Iris pigment epithelial cell (primary cell): ENCODE measurements at places on chromosomes 13 and 19.

GRCh38 chr13:97386801-97387484 lies 47.0 kb upstream of the RAP2A start:
- no peak for DNase-seq

GRCh38 chr13:80957019-80957655 lies 616.2 kb upstream of the SPRY2 start:
- no peak for DNase-seq

GRCh38 chr19:9995084-9995483 lies 15.2 kb downstream of the COL5A3 start:
- no peak for DNase-seq

DNA sequence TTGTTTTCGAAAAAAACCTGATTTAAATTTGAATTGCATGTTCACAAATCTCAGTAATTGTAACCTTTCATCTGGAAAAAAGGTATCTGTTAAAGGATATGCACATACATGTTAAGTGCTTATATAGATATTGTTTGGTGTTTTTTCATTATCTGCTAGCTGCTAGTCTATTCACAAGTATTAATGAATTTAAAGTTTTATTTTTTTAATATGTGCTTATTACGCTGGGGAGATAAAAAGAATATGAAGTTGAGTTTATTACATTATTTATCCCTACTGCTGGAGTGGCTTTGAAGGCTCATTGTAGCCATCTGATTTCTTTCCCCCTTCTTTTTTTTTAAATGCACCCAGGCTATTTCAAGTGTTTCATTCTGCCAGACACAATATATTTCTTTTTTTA lies 3.9 kb upstream of the MAB21L1 start:
- DNase-seq = no peak

DNA sequence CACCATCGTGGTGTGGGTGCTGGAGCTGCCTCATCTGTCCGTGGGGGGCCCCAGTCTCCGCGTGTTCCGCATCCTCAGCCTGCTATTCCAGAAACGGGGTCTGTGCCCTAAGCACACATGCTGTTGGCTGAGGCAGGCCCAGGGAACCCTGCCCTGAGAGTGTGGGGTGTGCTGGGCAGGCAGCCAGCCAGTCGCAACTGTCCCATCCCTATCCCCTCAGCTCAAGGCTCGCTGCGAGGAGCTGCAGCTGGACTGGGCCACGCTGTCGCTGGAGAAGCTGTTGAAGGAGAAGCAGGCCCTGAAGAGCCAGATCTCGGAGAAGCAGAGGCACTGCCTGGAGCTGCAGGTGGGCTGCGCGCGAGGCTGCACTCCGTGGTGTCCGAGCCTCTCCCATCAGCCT lies 21.9 kb downstream of the PLEKHJ1 start:
- no peak for DNase-seq

DNA sequence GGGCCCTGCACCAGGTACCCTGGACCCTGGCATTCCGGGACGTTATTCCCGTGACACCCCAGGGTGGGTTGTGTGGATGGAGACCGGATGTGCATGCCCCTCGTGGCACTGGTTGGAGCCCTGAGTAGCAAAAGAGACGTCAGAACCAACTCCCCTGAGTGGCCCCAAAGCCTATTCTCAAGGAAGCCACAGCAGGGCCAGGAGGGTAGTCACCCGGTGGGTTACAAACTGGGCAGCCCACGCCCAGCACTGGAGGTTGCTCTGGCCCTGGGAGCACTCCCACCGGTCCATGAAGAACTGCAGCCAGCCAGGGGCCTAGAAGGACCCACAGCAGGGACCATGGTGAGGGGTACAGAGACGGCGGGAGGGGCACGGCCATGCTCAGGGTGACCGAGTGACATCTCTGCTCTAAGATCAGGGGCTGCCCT lies 7.5 kb downstream of the KLF16 start:
- DNase-seq = no peak

DNA sequence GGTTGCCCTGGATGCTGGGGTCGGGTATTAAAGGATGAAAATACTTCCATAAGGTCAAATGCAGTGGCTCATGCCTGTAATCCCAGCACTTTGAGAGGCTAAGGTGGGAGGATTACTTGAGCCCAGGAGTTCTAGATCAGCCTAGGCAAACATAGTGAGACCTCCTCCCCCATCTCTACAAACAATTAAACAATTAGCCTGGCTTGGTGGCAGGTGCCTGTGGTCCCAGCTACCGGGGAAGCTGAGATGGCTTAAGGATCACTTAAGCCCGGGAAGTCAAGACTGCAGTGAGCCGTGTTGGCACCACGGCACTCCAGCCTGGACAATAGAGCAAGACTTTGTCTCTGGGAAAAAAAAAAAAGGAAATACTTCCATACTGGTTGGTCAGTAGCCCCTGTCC lies 1.5 kb downstream of the KLK11 start:
- no peak for DNase-seq

GRCh38 chr13:79393564-79394249 lies 12.3 kb downstream of the RBM26 start:
- peak; percentile 58 for DNase-seq

DNA sequence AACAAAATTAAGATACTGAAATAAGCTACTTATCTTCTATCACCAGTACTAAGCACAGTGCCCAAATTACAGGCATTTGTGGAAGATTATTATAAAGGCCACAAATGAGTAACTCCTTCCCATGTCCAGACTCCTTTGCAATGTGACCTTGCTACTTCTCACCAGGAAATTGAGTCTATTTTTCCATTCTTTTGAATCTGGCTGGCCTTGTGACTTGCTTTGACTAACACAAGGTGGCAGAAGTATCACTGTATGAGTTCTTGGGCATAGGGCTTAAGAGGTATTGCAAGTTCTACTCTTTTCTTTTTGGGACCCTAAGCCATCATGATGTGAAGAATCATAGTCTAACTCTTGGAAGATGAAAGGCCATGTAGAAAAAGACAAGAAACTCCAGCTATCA lies 49.9 kb downstream of the UGGT2 start:
- peak; percentile 38 for DNase-seq

DNA sequence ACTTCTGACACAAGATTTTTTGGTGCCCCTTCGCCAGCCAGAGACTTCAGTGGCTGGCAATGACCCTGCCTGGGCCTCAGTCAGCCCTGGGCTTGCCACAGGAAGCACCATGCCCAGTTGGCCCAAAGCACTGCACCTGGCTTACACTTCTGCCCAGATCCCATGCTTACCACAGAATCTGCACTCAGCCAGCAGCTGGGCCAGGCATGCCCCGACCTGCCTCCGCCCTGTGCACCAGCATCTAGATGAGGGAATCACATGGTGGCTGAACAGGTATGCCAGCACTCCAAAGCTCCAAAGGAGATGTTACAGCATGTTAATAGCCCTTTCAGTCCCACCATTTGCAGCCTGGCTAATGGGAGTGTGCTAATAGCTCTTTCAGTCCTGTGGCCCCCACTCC lies 690.9 kb downstream of the SLITRK6 start:
- DNase-seq = no peak

- no peak for DNase-seq
Observed at GRCh38 chr13:111286162-111286561, 34.3 kb upstream of the TEX29 start.

DNA sequence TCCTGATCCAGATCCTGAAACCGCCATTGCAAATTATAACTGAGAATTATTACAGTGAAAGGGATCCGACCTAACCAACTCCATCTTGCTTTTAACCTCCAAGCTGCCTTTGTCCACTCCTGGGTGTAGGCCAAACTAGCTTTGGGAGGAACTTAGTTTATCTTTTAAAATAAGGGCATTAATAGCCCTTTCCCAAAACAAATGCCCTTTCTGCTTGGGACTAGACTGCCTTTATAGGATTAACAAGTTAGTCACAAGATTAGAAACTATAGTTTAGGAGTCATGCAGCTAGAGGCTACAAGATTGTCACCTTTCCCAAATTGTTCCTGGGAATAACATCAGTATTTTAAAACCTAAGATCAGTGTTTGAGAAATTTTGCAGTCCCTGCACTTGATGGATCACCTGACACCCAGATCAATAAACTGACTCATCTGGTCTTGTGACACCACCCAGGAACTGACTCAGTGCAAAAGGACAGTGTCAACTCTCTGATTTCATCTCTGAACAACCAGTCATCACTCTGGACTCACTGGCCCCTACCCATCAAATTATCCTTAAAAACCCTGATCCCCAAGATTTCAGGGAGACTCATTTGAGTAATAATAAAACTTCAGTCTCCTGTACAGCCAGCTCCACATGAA lies 4.1 kb upstream of the ZNF841 start:
- DNase-seq = peak; percentile 44

DNA sequence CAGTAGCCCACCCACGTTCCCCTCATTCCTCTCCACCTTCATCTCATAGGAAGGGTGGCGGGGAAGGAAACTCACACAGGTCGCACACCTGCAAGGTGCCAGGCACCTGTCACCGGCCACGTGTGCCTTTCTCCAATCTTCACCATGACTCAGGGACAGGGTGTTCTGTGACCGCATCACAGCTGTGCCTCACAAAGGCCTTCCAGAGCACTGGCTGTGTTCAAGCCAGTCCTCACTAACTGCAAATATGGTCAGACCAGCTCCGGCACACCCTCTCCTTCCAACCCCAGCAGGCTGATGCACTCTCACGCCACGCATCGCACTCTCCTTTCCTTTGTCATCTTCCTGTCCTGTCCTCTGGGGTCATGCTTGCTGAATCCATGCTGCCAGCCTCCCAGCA lies 415.9 kb downstream of the IRS2 start:
- DNase-seq = no peak

GRCh38 chr13:29524176-29524575 lies 71.3 kb downstream of the SLC7A1 start:
- DNase-seq = no peak

DNA sequence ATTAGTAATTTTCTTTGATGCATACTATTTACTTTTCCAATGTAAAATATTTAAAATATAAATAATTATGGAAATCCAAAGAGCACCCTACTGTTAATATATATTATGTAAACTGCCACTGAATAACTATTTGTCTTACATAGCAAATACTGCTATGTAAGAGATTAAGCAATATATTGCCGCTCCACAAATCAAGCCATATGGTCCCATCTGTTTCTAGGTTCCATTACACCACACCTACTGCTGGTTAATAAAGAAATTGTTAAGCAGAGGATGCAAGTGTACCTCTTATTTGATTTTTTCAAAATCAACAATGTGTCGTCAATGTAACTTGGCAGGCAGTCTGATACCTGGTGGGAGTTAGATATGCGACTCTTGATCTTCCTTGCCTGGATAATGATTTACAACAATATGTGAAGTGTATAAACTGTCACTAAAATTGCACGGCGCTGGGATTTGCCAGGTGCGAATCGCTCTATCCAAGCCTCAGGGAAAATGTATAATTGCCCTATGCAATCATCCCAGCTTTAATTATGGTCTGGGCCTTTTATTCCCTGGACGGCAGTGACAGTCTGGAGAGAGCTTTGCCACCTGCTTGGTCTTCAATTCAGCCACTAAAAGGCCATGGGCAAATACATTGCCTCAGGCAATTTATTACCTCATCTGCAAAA lies 16.0 kb downstream of the SMAD9 start:
- no peak for DNase-seq

DNA sequence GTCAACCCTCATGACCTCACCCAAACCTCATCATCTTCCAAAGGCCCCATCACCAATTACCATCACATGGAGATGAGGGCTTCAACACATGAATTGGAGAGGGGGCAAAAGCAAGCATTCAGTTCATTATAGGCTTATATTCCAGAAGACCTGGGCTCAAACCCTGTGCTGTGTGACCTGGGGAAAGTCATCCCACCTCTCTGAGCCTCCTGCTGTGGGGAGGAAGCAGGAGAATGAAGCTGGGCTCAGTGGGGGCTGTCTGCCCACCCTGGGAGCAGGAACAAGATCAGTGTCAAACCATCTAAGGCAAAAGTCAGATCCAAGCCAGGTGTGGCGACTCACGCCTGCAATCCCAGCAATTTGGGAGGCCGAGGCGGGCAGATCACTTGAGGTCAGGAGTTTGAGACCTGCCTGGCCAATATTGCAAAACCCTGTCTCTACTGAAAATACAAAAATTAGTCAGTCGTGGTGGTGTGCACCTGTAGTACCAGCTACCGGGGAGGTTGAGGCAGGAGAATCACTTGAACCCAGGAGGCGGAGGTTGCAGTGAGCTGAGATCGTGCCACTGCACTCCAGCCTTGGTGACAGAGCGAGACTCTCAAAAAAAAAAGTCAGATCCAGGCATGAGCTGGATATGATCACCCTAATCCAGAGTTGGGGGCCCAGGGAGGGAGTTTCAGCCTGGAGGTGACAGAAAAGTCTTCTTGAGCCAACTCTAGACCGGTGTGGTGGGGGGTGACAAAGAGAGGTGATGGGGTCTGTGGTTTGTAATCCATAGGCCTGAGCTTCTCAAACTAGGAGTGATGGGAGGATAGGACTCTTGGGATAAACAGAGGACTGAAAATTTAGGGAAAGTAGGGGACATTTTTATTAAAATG lies 1.6 kb upstream of the TPM4 start:
- DNase-seq = no peak

DNA sequence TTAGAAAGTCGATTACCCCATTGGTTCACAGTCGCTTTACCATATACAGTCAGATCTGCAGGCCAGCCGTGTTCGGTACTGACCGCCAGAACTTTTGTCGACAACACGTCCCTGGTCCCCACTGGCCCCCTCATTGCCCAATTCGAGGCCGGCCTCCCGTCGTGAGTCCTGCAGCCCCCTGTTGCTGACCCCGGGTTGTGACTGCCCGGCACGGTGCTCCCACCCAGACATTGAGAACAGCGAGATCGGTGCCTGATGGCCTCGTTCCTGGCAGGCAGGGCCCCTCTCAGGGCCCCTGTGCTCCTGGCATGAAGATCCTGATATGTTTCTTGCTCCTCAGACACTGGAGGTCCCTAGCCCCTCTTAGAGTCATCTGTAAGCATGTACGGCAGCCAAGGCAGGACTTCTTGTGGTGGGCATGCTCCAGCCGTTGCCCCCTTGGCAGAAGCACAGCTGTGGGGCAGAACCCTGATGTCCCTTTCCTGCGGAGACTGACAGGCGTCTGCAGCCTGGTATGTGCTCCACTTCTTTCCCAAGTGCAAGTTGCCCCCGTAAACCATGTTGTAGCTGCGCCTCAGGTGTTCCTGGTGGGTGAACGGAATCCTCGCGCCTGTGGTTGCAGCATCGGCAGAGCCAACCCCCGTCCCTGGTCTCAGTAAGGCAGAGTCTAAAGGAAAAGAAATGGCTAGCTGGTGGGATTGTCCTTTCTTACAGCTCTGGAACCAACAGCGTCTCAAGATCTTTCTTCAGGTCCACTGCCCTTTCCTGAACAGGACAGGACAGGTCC lies 123.2 kb upstream of the SPACA7 start:
- DNase-seq = no peak

- no peak for DNase-seq
Observed at GRCh38 chr19:12047868-12048267, 4.9 kb downstream of the ZNF878 start.

- no peak for DNase-seq
Observed at GRCh38 chr13:99821741-99822140, 149.8 kb downstream of the ZIC5 start.

- no peak for DNase-seq
Observed at GRCh38 chr19:44904426-44904994, 1.1 kb upstream of the APOE start.

DNA sequence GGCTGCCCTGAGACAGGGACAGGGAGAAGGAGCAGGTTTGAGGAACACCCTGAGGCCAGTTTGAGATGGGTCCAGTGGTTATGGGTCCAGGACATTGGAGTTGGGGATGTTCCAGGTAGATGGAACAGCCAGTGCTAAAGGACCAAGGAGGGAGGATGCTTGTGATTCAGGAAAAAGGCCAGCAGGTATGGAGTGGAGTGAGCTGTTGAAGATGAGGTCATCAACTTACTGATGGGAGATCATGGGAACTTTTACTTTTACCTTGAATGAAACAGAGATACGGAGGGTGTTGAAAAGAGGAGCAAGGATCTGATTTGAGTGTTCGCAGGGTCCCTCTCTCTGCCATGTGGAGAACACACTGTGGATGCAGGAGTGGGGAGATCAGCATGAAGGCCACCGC lies 25.5 kb downstream of the SPTBN4 start:
- DNase-seq = no peak
